Activated B cell treated with CpG ODN at 0.5 μM for 24 hours (primary cell): ENCODE measurements at places on chromosomes 12 and 14. TPM values are rescaled to one million over a fixed set of nuclear protein-coding genes. Genes with fewer than 3 reads are reported as not detected.

DNA sequence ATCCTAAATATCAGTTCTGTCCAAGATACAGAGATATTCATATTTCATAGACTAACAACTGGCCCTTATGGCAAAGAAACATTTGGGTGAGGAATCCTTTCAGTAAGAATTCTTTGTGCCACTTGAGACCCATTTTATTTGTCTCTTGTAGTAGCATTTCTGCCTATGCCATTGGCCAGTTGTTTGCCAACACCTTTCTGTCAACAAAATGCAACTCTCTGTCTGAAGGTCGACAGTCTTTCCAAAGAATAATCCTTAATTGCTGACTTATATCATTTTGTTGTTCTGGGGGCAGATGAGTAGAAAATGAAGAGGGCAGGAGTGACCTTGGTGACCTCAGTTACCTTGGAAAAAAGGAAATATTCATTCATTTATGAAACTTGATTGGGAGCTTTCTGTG, 10.9 kb downstream of the IFT43 start:
- H3K4me1 ChIP-seq = peaks cover 4% of the 10 kb centered on the region
- DNase-seq = no peak
- H3K27ac ChIP-seq = no peak overlapping the region
- H3K4me3 ChIP-seq = no peak overlapping the region
- H3K27me3 ChIP-seq = no peaks in the 10 kb centered on the region
- peaks cover 63% of the 10 kb centered on the region for H3K36me3 ChIP-seq

- H3K4me3 ChIP-seq = peak overlapping the region; percentile 95
- peaks cover 24% of the 10 kb centered on the region for H3K4me1 ChIP-seq
- peak; percentile 99 for DNase-seq
- peaks cover 4% of the 10 kb centered on the region for H3K27me3 ChIP-seq
- H3K36me3 ChIP-seq = peaks cover 2% of the 10 kb centered on the region
These were observed 19.7 kb upstream of the FOS start for GRCh38 chr14:75258803-75259509.

- no peak overlapping the region for H3K4me3 ChIP-seq
- no peak for DNase-seq
- no peaks in the 10 kb centered on the region for H3K27me3 ChIP-seq
These were observed 12.9 kb downstream of the DYRK2 start for GRCh38 chr12:67661311-67662021.

DNA sequence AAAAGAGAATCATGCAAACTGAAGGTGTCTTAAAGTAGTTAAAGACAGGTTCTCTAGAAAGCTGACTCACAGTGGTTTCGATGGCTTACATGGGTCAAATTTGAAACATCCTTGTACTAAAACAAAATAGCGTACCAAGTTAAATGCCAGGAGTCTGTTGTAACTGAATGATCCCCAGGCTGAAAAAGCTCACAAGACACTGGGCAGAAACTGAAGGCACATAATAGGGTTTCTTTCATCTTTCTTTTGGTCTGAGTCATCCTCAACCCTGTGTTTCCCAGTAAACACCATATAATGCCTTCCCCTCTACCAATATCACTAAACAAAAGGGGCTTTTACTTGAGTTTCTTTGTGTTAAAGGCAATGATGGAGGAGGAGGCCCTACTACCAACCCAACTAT, 12.8 kb downstream of the ZFYVE1 start:
- H3K27me3 ChIP-seq = no peaks in the 10 kb centered on the region
- H3K27ac ChIP-seq = no peak overlapping the region
- DNase-seq = no peak
- peaks cover 47% of the 10 kb centered on the region for H3K36me3 ChIP-seq
- H3K4me3 ChIP-seq = no peak overlapping the region

- no peaks in the 10 kb centered on the region for H3K4me1 ChIP-seq
- H3K27ac ChIP-seq = no peak overlapping the region
These were observed 162.6 kb upstream of the TMPO start for GRCh38 chr12:98352835-98353234.

The AQP2 gene
- not detected in 2 replicates for total RNA-seq

The GNB3 gene
- 0.51 and 0.60 TPM in 2 replicates for total RNA-seq
